ENCODE measurements at places on chromosomes 12 and 14.
A peak's percentile ranks its signal among the peaks of the same experiment; 100 is the strongest.

DNA sequence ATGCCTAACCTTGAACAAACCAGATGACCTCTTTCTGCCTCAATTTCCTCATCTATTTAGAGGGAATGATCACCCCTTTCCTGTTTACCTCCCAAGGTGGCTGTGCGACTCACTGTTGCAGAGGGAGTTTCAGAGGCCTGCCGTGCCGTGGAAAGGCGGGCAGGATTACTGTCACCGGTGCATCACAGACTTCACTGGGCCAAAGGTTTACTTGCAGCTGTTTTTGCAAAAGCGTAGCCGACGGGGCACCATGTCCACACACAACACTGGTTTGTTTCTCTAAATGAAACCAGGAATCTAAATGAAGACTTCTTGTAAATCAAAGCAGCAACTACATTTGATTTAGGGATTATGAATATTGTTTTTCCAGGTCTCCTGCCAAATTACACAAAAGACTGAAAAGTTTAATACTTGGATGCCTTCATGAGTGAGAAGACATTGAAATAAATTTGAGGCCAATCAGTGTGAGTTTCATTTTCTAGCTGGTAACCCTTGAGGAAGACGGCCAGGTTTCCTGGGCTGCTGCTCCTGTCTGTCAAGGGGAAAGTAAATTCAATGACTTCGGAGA lies 696.1 kb upstream of the TMEM132C start:
- DNase-seq: no peak

DNA sequence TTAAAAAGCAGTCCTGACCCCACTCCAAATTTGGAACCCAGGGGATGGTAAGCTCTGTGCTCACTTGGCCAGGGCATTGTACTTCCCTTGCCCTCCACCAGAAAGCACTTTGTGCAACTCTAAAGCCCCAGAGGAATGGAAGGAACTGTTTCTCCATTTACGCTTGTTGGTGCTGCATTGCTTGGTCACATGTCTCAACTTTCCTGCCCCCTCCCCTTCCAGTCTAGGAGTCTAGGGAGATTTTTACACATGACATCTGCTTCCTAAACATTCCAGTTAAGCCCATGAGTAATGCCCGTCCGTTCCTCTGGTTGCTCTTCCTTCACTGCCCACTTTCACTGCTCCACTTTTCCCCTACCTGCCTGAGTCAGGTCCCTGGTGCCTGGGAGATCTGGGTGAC lies 92.6 kb upstream of the MAP1LC3B2 start:
- DNase-seq: no peak

- DNase-seq: no peak
Measured at GRCh38 chr14:100440758-100441203, 117.6 kb downstream of the SLC25A47 start.

DNA sequence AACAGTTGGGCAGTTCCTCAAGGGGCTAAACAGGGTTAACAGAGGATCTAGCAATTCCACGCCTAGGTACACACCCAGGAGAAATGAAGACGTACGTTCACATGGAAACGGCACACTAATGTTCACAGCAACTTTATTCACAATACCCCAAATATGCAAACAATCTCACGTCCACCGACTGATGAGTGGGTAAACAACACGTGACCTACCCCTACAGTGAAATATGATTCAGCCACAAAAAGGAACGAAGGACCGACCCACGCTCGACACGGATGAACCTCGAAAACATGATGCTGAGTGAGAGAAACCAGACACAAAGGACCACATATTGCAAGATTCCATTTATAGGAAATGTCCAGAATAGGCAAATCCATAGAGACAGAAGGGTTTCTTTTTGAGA lies 112.7 kb downstream of the NCOR2 start:
- DNase-seq: no peak

DNA sequence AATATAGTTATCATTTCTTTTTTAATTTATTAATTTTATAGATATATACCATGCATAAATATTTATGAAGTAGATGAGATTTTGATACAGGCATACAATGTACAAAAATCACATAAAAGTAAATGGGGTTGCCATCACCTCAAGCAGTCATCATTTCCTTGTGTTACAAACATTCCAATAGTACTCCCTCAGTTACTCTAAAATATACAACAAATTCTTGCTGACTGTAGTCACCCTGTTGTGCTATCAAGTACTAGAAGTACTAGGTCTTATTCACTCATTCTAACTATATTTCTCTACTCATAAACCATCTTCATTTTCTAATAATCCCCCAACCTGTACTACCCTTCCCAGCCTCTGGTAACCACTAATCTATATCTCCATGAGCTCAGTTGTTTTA lies 432.6 kb upstream of the SYT1 start:
- no peak for DNase-seq

DNA sequence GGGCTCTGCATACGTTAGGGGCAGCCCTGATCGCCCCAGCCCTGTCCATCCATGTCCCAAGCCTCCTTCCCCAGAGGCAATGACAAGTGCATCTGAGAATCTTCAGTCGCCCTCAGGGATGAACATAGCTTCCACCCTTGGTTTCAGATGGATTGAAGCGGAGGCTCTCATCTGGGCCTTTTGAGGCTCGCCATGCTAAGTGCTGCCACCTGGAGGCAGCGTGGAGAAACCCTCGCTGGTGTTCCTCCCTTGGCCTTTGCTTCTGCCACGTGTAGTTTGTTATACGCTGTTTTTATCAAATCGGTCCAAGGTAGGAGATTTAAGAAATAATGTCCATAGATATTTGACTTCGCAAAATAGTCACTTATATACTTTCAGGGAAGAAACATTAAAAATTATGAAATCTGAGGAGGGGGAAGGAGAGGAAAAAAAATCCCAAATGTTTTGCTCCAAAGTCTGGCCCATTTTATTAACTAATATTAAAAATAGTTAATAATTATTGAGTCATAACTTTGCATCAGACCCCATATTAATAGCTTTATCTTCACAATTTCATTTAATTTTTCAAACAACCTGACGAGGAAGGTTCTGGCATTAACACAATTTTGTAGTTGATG lies 28.8 kb upstream of the LRRC10 start:
- DNase-seq: no peak

GRCh38 chr12:132543298-132544079 lies 53.5 kb downstream of the FBRSL1 start:
- DNase-seq: no peak

GRCh38 chr12:29429999-29430715 lies 49.2 kb upstream of the ERGIC2 start:
- no peak for DNase-seq

- DNase-seq: peak; percentile 24
Measured at GRCh38 chr12:131673888-131674257, 37.0 kb upstream of the SFSWAP start.

DNA sequence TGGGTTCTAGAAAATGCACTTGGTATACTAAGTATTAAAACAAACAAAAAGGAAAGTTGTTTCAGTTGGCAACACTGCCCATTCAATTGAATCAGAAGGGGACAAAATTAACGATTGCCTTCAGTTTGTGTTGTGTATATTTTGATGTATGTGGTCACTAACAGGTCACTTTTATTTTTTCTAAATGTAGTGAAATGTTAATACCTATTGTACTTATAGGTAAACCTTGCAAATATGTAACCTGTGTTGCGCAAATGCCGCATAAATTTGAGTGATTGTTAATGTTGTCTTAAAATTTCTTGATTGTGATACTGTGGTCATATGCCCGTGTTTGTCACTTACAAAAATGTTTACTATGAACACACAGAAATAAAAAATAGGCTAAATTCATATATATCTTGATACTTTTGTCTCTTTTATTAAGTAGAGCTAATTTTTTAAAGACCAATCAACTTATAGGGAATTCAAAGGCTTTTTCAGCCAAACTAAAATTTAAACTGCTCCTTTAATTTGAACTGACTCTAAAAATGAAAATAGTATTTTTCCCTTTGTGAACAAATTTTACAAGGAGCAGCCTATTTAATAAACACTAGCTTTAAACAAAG lies 2.8 kb downstream of the FOXG1 start:
- DNase-seq: no peak

DNA sequence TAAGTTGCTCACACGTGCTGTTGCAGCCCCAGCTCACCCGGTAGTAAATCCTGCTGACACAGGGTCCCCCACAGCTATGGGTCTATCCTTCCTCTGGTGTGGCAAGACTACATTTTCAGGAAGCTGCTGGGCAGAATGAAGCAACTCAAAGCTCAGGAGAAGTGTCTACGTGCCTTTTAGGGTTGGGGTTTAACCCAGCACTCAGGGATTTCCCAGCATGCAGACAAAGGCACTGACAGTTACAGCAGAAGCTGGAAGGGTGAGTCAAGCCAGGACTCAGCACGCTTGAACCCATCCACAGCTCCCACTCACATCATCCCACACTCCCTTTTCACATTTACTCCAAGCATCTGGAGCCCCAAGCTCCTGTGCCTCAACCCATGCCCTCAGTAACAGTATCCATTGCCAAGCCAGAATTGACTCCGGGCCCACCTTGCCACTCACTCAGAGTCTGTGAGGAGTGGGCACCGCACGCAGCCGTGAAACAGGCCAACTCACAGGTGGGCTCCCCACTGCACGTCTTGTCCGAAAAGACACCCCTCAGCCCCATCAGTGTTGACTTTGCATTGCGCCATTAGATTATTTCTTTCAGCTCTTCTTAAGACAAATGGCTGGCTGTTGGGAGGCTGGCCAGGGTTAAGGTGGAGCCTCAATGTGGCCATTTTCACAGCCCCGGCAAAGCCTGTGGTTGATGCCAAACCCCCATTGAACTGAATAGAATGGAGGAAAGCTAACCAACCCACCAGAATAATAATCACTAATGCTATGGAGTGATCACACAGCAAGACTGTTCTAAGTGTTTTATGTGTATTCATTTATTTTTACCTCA lies 59.6 kb downstream of the ZFP36L1 start:
- DNase-seq: no peak

- DNase-seq: no peak
Measured at GRCh38 chr14:50350975-50351374, 38.9 kb downstream of the DMAC2L start.

DNA sequence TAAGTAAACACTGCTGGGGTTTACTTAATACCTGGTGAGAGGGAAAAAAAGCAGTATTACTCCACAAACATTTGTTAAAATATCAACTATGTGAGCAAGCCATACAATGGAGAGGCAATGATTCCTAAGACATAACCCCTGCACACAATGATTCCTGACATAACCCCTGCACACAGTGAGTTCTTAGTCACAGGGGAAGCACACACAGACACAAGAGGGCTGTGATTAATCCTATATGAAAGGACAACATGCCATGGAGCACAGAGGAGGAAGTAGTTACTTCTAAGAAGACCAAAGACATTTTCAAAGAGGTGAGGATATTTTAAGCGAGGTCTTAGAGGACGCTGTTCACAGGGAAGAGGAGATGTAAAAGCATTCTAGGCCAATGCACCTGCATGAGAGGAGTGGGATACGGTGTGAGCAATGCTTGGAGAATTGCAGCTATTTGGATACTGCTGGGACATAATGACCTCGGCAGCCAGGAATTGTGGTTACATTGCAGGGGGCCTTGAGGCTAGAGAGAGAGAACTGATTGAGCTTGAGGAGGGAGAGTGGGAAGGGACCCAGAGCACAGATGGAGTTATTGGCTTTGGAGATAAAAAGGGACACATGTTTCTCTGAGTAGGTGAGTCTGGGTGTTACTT lies 211.9 kb downstream of the APAF1 start:
- no peak for DNase-seq

GRCh38 chr12:101044512-101045059 lies 165.5 kb downstream of the SLC5A8 start:
- DNase-seq: no peak

GRCh38 chr12:110809149-110809548 lies 37.6 kb upstream of the CCDC63 start:
- DNase-seq: no peak

DNA sequence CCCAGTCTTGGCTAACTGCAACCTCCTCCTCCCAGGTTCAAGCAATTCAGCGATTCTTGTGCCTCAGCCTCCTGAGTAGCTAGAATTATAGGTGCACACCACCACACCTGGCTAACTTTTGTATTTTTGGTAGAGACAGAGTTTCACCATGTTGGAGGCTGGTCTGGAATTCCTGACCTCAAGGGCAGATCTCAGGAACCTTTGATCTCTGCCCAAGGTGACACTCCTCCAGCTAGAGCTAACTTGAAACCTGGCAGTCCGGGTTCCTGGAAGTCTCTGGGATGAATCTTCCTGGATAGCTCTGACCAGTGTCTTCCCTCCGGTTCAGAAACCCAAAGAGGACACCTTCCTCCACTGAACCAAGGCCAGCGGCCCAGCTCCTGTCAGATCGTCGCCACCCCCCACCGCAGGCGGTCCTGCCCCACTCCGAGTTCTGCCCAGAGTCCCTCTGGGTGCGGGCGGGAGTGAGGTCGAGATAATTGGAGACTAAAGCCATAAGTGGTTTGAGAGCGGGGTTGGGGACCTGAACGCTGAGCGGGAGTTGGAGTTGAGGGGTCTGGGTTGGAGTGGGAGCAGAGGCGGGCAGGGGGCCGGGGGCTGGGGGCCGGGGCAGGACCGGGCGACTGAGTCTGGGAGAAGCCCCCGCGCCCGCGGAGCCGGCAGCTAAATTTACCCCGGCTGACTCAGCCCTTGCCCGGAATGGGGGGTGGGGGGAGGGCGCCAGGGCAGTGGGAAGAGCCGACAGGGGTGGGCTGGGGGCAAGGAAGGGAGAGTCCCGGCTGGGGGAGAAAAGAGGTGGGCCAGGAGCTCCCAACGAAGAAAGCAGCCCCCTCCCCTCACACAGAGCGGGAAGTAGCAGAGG lies 4.7 kb downstream of the DDN start:
- no peak for DNase-seq

DNA sequence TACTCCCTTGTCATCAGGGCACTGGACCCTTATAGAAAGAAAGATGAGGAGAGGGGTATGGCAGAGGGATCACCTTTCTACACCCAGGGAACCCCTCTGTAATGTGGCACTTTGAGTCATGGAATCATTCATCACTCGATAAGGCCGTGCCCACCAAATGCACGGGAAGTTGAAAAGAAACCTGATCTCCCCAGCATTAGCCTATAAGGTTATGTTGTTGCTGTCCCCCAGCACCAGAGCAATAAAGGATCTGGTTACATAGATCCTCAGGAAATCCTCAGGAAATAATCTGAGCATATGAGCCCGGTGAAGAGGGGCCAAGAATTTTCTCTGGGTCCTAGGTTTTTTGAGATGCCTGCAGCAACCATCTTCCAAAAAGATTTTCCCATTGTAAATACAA lies 148.8 kb upstream of the CRY1 start:
- no peak for DNase-seq

- no peak for DNase-seq
Measured at GRCh38 chr14:92413379-92413778, 90.4 kb downstream of the SLC24A4 start.

- DNase-seq: no peak
Measured at GRCh38 chr12:111275308-111275707, 93.6 kb downstream of the PHETA1 start.

GRCh38 chr14:39576736-39577135 lies 144.5 kb upstream of the FBXO33 start:
- DNase-seq: no peak

- DNase-seq: no peak
Measured at GRCh38 chr14:100065942-100066574, 836 bp downstream of the EVL start.

DNA sequence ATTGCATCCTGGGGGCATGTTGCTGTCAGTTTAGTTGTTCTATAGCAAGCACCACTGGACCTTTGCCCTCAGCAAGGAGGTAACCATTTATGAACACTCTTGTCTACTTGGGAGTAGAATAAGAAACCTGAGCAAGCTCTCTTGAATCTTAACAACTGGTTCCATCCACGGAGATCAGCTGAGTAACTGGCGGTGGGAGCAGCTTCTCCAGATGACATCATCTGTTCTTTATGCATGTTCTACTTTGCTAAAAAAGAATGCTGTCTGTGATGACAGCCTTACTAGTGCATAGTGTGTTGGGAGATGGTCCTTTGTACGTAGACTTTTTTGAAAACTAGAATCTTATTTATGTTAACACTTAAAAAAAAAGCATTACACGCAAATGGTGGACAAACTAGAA lies 17.7 kb downstream of the SLC4A8 start:
- DNase-seq: no peak
